ENCODE measurements at places on chromosomes 1 and 21.

DNA sequence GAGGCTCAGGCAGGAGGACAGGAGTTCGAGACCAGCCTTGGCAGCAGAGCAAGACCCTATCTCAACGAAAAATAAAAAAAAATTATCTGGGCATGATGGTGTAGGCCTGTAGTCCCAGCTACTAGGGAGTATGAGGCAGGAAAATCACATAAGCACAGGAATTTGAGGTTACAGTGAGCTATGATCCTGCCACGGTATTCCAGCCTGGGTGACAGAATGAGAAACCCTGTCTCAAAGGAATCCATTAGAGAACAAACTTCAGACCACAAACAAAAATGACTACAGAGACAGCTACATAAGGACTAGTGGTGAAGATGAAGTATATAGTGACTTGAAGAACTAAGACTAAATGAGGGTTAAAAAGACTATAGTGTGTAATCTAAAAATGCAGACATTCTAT is 233.1 kb downstream of the RERE start:
- DNase-seq: no peak
- no peaks in the 10 kb centered on the region for H3K36me3 ChIP-seq
- no peak overlapping the region for H3K27ac ChIP-seq
- H3K4me1 ChIP-seq: no peaks in the 10 kb centered on the region

- H3K36me3 ChIP-seq: peaks cover 27% of the 10 kb centered on the region
- H3K4me3 ChIP-seq: peak overlapping the region; percentile 50
- peaks cover 13% of the 10 kb centered on the region for H3K4me1 ChIP-seq
Observed at GRCh38 chr1:203026666-203027663, 674 bp downstream of the PPFIA4 start.

GRCh38 chr1:25675729-25676476 is 59.3 kb downstream of the MAN1C1 start:
- H3K4me1 ChIP-seq: no peaks in the 10 kb centered on the region
- H3K27me3 ChIP-seq: no peaks in the 10 kb centered on the region
- no peak overlapping the region for H3K27ac ChIP-seq
- H3K36me3 ChIP-seq: no peaks in the 10 kb centered on the region
- no peak overlapping the region for H3K4me3 ChIP-seq

GRCh38 chr21:43731476-43731875 is 12.5 kb downstream of the PDXK start:
- no peak for DNase-seq
- peaks cover 100% of the 10 kb centered on the region for H3K4me1 ChIP-seq
- H3K36me3 ChIP-seq: no peaks in the 10 kb centered on the region
- H3K27ac ChIP-seq: peak overlapping the region; percentile 33
- no peak overlapping the region for H3K4me3 ChIP-seq

GRCh38 chr1:40595623-40596022 is 64.2 kb downstream of the ZNF684 start:
- DNase-seq: no peak
- no peak overlapping the region for H3K27ac ChIP-seq
- no peak overlapping the region for H3K4me3 ChIP-seq

DNA sequence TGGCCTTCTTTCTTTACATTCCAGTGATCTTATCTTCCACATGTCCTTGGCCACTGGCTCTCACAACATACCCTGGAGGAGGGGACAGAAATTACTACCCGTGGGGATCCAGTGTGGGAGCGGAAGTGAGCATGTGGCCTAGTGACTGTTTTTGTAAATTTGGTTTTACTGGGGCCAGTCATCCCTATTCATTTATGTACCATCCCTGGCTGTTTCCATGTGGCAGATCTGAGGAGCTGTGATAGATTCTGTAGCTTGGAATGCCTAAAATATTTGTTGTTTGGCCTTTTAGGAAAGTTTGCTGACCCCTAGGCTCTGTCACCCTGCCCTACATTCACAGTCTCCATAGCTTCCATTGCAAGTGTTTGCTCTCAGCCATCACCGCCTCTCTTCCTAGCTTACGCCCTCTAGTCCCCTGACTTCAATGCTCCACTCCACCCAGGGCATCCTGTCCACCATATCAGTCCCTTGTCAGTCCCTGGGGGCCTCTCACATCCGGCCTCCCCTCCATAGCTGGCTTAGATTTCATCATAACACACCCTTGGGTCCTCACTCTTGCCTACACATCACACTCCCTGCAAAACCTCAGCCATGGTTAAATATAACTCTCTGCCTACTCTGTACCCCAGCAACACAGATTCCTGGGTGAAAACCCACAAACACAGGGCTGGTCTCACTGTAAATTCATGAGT is 25.8 kb downstream of the DHCR24 start:
- peaks cover 92% of the 10 kb centered on the region for H3K36me3 ChIP-seq
- H3K4me1 ChIP-seq: peaks cover 17% of the 10 kb centered on the region
- H3K4me3 ChIP-seq: no peak overlapping the region

All from left lung (tissue), 14 donors.